ENCODE measurements at places on chromosomes 7 and 10.

GRCh38 chr10:24826009-24826408 is 102.3 kb upstream of the ARHGAP21 start:
- no peak for DNase-seq

GRCh38 chr7:3207387-3207902 is 93.6 kb upstream of the SDK1 start:
- no peak for DNase-seq

DNA sequence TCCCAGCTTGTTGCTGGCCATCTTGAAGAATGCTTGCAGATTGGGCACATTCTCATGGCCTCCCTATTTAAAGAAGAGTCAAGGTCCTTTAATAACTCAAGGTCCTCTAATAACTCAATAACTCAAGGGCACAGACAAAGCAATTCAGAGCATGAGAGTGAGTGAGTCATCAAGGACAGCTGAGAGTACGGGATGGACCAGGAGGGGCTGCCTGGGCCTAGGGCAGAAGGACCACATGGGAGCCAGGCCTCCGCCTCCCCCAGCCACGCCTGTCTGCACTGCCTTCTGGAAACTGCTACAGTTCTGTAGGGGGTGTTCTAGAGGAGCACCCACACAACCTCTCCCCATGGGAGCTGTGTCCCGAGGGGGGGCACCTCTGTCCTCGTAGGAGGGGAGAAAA is 48.9 kb downstream of the ZNF503 start:
- no peak for DNase-seq

GRCh38 chr7:27347276-27347640 is 104.7 kb downstream of the EVX1 start:
- DNase-seq = no peak

DNA sequence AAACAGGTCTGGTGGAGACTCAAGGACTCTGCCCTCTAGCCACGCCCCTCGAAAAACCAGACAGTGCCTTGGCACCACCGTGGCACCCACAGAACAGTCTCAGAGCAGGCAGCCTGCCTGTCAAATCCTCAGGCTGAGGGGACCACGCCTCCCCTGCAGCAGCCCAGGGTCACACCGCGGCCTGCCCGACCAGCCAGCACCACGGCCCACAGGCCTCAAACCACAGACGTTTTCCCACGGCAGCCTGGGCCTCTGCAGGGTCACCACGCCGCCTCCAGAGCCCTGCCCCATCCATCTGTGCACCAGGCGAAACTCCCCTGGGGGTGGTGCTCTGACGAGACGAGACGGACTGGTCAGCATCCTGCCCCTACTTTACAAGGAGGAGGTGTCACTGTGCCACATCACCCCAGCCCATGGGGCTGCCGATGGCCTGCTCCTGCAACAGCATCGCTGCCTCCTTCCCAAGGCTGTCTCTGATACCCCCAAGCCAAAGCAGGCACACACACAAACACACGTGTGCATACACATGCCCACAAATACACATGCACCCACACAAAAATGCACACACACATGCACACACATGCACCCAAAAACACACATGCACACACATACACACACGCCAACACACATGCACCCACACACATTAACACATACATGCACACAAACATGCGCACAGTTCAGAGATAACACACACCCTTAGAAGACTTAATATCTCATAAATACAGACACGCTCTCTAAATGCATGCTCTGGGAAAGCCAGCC is 24.6 kb downstream of the PAPOLB start:
- no peak for DNase-seq

DNA sequence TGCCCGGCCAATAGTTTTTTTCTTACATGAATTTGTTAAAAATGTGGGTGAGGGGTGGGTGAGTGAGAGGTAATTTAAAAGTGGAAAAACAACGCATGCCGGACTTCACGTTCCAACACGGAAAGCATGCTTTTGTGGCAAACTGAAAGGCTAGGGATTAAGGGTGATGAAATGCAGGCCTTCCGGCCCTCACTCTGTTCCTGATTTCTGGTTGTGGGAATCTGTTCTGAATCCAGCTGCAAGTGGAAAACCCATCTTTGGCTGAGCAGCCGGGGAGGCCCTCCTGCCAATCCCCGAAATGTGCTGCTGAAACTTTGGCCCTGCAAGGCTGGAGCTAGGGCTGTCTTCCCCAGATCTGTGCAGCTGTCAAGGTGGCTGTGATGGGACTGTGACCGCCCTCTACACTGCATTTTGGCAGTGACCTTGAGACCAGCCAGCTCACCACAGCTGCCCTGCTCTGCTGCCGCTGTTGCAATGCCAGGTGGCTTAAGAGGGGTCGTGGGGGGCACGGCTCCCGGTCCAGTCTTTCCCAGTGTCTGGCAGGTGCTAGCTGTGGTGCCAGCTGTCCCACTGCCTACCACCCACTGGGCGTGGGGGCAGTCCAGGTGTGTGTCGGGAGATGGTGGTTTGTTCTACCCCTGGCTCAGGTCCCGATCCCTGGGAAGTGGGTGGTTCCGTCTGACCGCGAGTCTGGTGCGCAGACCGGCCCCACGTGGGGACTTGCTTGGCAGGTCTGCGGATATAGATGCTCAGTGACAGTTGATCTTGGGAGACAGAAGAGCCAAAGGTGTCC is 39.0 kb downstream of the TET1 start:
- DNase-seq = no peak

- no peak for DNase-seq
Observed at GRCh38 chr10:1163831-1164230, 107.6 kb downstream of the WDR37 start.

DNA sequence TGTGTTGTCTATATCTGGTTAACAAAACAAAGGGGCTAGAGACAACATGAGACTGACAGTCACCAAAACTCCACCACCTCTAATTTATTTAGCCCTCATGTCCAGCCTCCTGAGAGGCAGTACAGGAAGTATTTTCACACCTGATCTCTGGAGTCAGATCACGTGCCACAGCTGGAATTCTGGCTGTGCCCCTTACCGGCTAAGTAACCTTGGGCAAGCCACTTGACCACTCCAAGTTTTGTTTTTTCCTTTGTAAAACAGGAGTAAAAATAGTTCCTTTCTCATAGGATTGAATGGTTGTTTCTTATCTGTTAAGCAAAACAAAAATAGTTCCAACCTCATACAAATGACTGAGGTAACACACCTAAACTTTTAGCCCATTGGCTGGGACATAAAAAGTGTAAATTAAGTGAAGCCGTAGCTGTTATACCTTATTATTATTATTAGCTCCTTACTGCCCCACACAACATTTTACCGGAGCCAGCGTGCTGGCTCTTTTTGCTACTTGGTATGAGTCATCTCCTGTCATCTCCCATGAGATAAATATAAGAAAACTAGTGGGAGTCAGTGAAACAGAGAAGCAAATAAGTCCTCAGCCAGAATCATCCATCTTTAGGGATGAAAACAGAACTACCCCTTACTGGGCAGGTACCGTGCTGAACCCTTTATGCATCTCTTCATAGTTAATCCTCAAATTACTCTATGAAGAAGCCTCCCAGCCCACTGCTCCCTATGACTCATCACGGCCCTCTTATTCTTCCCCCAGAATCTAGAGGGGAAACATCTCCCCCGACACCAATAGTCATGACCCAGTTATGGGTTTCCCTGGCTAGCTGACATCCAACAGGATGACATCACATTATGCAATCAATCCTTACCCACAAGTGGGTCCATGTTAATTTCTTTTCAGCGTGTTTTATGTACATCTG is 44.9 kb downstream of the PPP1R3C start:
- no peak for DNase-seq
